Activated T-cell treated with anti-CD3 and anti-CD28 coated beads, Interleukin-2, amount 50 U/mL, for 48 hours (primary cell): ENCODE measurements at places on chromosomes 7 and 10.

- no peak for DNase-seq
These were observed 109.1 kb downstream of the CHCHD3 start for GRCh38 chr7:132972745-132973144.

GRCh38 chr7:5231116-5231515 is 41.1 kb downstream of the WIPI2 start:
- no peak for DNase-seq

- no peak for DNase-seq
These were observed 181.4 kb downstream of the ARID5B start for GRCh38 chr10:62082729-62083411.

- no peak for DNase-seq
These were observed 258.6 kb upstream of the TCERG1L start for GRCh38 chr10:131569851-131570715.

DNA sequence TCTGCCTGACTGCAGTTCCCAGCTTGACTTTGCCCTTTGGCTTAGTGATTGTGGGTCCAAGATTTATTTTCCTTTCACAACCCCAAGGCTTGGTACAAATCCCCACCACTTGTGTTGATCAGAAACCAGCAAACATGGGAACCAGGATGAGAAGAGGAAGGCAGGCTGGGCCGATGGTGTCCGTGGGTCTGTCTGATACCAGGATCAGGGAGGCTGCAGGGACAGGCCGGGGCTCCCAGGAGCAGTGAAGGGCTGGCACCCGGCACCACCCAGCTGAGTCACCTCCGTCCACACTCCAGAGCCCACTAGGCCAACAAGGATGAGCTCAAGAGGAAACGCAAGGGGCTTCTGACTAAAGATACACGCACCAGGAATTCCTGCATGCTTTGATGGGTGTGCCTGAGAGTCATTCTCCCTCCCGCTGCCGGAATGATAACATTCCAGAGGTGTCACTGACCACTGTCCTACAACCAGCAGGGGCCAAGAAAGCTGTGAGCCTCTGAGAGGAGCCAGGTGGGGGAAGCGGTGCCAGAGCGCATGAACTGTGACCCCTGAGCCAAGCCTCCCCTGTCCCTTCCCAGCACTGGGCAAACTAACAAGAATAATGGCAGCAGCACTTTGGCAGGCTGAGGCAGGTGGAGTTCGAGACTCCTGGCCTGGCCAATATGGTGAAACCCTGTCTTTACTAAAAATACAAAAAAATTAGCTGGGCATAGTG is 29.2 kb upstream of the PROSER2 start:
- DNase-seq: no peak

DNA sequence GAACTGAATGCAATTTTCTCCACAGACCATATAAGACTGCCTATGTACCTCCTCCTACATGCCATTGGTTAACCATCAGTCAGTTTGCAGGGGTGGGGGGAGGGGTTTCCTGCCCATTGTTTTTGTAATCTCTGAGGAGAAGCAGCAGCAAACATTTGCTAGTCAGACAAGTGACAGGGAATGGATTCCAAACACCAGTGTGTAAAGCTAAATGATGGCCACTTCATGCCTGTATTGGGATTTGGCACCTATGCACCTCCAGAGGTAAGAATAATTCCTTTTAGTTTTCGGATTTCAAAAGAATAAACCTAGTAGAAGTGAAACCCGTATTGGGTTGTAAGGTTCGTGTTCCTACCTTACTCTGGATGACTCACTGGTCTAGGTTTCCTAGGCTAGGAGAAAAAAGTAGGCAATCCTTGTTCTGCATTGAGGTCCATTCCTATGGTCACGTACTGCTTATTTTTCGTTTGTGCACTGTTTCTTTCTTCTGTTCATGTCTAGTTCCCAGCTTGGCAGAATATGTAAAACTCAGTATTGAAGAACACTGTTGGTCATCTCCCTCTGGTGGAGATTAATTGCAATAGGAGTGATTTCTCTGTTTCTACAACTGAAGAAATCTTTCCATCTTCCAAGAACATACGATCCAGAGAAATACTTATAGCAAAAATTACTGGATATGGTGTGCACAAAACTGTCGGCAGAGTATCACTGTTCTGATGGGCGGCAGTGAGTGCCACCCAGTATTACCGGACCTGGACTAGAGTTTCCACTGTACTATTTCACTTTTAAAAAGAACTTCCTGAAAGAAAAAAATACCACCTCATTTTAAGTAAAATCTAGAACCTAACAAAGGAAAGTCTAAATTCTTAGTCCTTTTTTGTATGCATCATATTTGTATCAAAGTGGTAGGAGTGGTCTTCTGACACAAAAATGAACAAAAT is at the start of gene AKR1C3:
Gene AKR1C3, plus strand, starts transcription at position 150 of the 941 bp plus-strand sequence. Its CDS starts 31 bp downstream, at position 181.
- DNase-seq: no peak

DNA sequence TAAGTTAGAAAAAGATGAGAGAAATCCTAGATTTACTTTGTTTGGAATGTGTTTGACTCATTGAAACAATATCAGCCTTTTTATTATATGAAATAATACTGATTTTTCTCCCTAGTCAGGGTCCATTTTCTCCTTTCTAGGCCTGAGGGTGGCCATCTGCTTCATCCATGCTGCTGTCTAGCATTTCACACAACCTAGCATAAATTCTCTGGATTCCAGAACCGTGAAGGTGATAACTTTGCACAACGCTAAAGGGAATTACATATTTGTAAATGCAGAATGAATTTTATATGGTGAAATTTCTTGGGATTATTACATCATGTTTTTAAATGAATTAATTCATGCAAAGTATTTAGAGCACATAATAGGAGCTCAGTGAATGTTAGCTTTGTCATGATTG is 505.1 kb downstream of the INHBA start:
- DNase-seq: no peak

DNA sequence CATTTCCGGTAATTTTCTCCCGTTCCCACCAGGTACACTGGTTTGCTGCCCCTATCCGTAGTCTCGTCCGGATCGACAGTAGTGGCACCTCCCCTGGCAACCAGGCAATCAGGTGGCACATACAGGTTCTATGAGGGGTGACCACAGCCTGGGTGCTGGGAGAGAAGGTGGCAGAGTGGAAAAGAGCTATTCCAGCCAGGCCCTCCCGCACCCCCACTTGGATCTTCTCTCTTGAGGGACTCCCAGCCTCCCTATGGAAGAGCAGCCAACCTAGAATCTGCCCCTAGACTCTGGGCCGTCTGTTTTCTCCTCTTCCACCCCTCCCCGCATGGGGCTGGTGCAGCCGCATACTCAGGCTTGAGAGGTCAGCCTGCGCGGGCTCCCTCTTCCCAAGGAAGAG is 58.6 kb downstream of the GPR26 start:
- no peak for DNase-seq
